Activated gamma-delta T cell treated with anti-CD3 and anti-CD28 coated beads, Interleukin-2, amount 50 U/mL, for 16 hours (primary cell): ENCODE measurements at places on chromosomes 7 and 10.

DNA sequence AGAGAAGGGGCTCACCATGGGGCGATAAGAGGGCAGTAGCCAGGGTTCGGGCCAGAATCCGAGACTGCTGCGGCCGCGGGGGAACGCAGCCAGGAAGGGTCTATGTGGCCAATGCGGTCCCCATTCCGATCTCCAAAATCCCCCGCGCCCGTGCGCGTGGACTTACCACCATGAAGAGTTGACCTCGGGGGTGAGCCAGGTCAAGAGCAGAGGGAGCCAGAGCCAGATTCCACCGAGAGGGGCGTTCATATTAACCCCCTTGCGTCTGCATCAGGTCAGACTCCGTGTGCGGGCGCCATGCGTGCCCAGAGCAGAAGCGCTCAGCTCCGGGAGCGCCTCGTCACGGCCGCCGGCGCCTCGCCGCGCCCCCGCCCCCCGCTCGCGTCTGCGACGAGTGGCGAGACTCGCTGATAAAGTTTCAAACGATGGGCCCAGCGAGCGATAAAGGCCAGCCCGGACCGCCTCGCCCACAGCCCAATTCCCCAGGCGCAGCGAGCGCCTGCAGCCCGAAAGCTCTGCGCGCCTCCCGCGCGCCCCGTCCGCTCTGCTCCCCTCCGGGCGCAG lies at the start of gene WNT2:
WNT2 (minus strand) TSS at position 318 of the 564 bp plus-strand sequence; CDS start at position 249, 69 bp downstream.
- no peak for DNase-seq

DNA sequence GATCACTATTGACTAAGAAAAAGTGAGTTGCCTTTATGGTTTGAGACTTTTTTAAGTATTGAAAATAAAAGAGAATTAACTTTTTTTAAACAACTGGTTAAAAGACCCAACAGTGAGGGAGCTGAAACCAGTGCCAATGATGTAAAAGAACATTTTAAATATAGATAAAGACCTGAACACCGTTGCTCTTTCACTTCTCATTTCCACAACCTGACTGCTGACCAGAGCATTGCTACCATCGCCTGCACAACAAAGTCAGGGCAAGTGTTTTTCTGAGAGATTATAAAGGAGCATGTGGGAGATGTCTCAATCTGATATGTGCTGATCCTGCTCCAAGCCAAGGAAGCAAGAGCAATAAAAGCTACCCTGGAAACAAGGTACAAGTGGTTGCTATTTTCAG lies 34.7 kb downstream of the IMMP2L start:
- DNase-seq: no peak

- no peak for DNase-seq
Measured at GRCh38 chr10:77290528-77291155, 347.0 kb downstream of the KCNMA1 start.

- no peak for DNase-seq
Measured at GRCh38 chr10:110643035-110643652, 992 bp upstream of the RBM20 start.

DNA sequence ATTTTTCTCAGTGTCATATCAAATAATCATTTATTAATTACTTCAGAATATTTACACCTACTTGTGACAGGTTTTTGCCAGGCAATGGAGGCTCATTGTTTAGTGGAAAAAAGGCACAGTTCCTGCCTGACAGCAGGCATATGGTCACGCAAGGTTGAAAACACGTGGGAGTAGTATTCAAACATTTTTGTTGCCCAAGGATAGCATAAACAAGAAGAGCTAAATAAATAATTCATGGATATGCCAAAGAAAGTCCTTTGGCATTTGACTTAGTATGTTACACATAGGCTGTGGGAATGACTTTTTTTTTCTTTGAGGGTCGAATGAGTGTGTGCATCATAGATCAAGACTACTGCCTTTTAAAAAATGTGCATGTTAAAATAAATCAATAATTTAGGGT lies 120.5 kb upstream of the SEMA3E start:
- DNase-seq: no peak

DNA sequence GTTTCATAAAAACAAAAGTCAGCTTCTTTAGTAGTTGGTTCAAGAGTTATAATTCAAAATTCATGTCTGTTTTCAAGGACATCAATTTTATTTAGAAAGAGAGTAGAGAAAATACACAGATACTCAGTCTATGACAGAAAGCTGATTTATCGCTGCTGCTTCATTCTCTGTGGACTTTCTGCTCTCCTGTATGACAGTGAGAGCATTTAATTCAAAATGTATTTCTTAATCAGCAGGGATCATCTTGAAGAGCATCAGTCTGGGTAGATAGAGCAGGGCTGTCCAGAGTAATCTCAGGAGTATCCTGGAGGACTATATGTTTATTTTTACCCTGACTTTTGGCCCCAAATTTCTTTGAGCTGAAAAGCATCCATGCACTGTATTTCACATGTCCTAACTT lies 1676.7 kb downstream of the REEP3 start:
- no peak for DNase-seq

GRCh38 chr10:7457478-7458316 lies 46.9 kb upstream of the SFMBT2 start:
- DNase-seq: no peak

DNA sequence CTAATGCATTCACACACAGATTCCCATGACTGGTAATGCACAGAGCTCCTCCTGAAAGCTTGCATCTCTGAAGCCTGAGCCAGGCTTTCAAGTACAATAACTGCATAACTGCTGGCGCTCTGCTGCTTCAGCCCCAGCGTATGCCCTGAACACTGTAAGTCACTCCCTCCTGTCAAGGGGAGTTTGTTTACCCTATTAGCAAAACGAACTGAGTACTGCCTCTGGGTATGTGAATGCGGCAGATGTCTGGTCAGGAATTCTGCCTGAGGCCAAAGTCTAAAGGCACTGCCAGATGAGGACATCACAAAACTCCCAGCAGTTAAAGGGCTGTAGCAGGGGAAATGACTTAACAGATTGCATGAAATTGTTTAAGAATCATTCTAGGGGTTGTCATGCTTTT lies 97.7 kb downstream of the NRCAM start:
- DNase-seq: no peak

DNA sequence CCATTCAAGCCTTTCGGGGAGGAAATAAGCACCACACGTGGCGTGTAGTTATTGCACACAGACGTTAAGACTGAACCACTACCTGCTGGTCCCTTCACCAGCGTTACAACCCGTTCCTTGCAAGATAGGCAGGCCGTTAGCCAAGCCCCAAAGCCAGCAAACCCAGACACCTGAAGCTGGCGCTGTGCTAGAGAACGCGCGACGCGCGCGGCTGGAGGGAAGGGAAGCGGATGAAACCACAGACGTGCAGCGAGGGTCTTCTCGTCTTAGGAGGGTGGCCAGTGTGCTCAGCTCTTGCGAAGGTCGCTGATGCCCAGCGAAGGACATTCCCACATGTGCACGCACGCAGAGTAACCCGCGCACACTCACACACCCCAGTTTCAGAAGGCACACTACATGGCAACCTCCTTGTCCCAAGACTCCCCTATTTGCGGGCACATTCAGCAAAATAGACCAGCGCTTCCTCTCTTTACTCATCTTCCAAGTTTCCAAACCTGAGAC lies 980 bp downstream of the TMEM26 start:
- DNase-seq: no peak

GRCh38 chr10:815338-816090 lies 116.0 kb downstream of the LARP4B start:
- no peak for DNase-seq

DNA sequence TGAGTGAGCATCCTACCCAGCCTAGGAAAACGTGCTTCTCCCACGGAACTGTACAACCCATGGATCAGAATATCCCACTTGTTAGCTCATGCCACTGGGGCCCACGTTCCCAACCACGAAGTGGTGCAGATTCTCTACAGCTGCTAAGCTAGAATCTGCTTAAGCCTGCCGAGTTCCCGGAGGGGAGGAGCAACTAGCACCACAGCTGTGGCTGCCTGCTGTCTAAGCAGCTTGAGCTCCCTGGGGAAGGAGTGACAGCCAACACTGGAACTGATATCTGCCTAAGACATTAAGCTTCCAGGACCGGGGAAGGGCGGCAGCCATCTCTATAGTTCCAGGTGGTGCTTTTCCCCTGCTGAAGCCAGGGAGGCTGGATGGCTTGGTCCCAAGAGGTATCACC lies 334.7 kb upstream of the CHRM2 start:
- DNase-seq: no peak

- DNase-seq: no peak
Measured at GRCh38 chr7:132488634-132489302, 87.5 kb downstream of the PLXNA4 start.

- no peak for DNase-seq
Measured at GRCh38 chr10:60905580-60905979, 38.4 kb downstream of the RHOBTB1 start.
